NCI-H526 treated with DMSO at 0.1 percent for 48 hours (cell line): ENCODE measurements at places on chromosomes 6 and 20.

- no peak for DNase-seq
These were observed at the start of gene TREM1 for GRCh38 chr6:41286544-41287346. TSS of gene TREM1 (minus strand) at chr6:41286682. CDS start at chr6:41286655, 27 bp downstream.

DNA sequence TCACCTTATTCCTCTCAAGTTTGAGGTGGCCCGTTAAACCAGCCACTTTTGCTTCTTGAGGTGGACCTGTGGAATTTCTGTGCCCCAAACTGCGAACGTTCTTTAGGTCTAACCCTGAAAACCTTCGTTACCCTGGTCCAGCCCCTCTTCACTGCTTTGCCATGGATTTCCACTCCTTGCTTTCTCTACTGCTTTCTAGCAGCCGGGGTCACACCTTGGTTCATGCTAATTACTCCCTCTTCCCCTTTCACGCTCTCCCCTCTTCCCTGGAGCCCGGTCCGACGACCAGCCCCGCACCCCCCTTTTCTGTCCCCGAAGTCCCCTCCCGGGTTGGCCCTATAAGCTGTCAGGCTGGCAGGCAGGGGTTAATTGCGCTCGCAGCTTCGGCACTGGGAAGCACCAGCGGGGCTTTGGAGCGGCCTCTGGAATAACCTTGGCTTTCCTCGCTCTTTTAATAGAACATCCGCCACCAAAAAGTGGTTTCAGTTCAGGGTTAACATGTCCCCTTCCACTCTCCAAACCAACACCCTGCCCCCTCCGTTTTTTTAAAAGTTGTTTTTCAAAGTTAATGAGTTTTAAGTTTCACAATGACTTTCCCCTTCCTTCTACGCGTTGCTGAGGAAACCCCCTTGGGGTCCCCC lies 1.4 kb upstream of the HIVEP1 start:
- DNase-seq, result peak; percentile 88

GRCh38 chr6:112321941-112322424 lies 25.1 kb upstream of the RFPL4B start:
- DNase-seq, result no peak

DNA sequence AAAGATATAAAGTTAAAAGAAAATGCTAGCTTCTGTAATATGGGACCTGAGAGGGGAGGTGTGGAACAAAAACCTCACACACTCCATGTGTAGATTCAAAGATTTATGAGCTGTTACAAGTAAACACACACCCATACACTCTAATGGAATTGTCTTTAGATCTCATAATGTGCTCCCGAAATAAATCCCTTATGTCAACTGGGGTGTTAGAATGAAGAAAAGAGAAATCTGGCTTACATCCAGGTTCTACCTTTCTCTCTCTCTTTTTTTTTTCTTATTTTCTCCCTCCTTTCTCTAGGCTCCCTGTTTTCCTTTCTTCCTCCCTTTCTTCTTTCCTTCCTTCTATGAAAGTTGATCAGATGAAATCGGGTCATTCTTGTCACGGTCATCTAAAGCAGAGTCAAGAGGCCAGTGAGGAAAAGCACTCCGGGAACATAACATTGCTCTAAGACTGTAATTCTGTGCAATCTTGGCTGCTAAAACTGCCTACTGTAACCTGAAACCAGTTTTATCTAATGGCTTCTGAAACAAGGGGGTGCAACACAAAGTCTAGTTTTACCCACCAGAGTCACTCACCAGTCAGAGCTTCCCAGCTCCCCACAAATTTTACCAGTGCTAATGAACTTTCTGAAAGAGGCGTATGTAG lies 68.3 kb upstream of the BTBD3 start:
- no peak for DNase-seq

DNA sequence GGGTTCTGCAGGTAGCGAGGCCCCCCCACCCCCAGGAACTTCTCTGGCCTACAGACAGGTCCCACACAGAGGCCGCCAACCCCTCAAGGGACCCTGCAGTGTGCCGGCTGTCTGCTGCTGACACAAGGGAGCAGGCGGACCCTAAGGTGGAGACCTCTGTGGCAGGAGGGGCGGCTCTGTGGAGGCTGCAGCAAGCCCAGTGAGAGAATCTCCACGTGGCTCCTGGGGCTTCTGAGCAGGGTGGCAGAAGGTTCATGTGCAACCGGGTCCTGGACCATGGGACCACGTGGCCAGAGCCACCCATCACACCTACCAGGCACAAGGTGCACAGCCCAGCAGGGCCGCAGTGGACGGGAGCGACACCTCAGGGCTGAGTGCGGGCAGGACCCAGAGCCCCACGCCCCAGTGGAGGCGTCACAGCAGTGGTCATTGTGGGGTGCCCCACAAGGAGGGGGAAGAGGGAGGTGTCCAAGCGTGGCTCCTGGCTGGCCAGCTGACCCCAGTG lies 4.3 kb downstream of the ARFRP1 start:
- no peak for DNase-seq

- no peak for DNase-seq
These were observed 45.8 kb upstream of the FAM184A start for GRCh38 chr6:119124079-119124824.

DNA sequence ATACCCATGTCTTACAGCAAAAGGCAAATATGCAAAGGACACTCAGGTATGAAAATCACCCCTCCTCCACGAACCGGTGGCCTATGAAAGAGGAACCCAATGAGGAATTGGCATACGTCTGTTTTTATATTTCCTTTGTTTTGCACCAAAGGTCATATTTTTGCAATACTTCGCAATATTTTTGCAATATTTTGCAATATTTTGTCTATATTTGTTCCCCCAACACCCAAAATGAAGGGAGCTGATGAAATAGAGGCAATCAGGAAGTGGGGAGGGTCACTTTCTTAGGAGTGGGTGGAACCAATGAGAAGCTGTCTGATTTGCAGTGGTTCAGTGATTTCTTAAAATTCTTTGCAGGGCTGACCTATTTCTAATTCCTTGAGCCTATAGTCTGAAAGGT lies 296.8 kb upstream of the TSHZ2 start:
- no peak for DNase-seq
